ENCODE measurements at places on chromosomes 12 and 14.

DNA sequence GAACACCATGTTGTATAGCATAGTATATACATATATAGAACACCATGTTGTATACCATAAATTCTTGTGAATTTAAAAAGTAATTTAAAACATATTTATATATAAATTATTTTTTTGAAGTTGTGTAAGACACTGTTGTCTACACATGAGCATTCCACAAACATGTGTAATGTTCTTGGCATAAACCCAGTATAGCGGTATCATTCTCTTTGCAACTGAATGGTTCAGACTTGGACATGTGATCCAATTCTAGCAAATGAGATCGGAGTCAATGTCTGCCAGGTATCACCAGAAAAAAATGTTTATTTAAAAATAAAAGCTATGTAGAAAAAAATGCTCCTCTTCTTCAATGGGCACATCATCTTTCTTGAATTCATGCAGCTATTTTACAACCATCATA, 33.9 kb downstream of the CEP290 start:
- DNase-seq, result no peak

DNA sequence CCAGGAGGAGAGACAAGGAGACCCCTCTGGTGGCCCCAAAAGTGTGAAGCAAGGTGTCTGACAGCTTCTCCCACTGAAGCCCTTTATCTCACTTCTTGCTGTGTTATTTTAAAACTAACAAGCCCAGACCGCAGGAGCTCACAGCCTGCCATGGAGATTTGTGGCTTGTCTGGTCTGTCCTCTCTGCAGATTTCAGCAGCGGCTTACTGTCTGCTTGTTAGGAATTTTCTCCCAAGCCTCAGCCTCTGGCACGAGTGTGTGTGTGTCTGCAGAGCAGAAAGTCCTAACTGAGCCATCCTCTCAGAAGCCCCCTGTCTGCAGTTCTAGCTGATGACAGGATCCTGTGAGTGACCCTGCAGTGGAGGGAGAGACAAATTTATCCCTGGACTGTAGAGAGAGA, 87.9 kb upstream of the HSPB8 start:
- DNase-seq, result no peak

- DNase-seq, result no peak
Measured at GRCh38 chr12:75960954-75961661, 70.5 kb downstream of the PHLDA1 start.

DNA sequence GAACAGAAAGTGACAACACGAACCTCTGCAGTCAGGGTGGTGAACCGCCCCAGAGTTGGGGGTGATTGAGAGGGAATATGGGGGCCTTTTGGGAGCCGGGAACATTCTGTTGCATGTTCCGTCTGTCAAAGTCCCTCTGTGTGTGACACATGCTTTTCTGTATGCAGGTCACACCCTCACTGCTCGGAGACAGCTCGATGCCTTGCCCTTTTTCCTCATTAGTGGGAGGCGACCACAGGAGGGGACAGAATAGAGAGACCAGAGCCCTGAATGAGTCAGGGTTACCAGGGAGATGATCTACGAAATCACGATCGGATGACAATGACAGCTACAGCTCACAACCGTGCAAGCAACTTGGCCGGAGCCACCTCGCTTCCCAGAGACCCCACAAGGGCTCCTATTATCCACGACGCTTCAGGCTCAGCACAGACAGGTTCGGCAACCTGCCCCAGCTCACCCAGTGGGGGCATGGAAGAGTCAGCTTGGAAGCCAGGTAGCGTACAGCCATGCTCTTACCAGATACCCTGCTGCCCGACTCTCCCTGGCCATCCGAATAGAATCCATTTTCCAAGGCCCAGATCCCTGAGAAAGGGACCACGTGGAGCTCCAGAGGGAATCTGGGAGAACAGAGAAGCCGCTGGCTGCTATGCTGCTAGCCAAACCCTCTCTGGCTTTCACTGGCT, 38.8 kb downstream of the TESC start:
- no peak for DNase-seq

GRCh38 chr12:102548543-102548942, 68.2 kb upstream of the IGF1 start:
- peak; percentile 11 for DNase-seq

- DNase-seq, result no peak
Measured at GRCh38 chr12:99201906-99202645, 445.5 kb upstream of the GARIN6 start.

GRCh38 chr12:90423965-90424364, 531.0 kb downstream of the CCER1 start:
- DNase-seq, result no peak

GRCh38 chr12:80058586-80058985, 40.8 kb upstream of the OTOGL start:
- DNase-seq, result no peak

- peak; percentile 70 for DNase-seq
Measured at GRCh38 chr12:49369411-49370145, 2.3 kb downstream of the SPATS2 start.

DNA sequence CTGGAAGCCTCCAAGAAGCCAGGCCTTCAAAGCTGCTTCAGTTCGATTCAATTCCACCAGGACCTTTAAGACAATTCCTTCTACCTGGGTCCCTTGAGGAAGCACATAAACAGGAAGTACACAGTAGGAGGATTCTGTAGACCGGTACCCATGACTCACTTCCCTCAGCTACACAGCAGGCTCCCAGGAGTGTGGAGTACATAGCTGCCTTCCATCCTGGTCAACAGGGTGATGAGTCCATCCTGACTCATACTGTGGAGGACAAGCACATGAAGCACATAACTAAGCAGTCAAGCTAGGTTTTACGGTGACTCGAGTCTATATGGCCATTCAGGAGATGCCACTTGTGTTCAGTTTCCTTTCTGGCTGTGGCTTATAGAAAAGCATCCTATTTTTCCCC, 197.6 kb upstream of the RBM19 start:
- no peak for DNase-seq

DNA sequence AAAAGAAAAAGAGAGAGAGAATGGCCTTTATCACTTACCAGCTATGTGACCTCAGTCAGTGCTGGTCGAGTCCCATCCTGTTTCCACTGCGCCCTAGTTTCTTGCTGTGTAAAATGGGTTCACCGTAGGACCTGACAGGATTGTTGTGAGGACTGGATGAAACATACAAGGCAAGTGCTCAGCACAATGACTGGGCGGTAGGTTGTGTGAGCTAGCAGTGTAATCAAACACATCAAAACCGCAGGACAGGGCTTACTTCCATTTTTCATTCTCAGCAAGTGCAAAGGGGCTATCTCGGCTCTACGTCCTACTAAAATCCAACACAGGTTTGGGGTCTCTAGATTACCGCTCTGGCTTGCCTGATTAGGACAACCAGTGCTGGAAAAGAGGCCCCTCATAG, 36.4 kb upstream of the ATXN2 start:
- no peak for DNase-seq

DNA sequence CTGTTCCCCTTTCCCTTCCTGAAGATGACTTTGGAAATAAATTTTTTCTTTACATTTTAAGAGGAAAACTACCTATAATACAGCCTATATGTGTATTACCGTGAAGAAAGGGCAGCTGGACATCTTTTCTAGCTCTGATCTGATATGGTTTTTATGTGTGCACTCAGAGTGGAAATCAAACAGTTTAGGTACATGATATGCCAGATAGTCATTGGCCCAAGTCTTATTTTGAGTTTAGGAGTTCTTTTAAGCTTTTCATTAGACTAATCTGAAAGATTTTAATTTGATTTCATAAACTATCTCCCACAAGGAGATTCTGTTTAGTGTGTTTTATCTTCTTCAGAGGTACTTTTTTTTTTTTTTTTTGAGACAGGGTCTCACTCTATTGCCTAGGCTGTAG, 48.8 kb downstream of the KIAA0586 start:
- no peak for DNase-seq

DNA sequence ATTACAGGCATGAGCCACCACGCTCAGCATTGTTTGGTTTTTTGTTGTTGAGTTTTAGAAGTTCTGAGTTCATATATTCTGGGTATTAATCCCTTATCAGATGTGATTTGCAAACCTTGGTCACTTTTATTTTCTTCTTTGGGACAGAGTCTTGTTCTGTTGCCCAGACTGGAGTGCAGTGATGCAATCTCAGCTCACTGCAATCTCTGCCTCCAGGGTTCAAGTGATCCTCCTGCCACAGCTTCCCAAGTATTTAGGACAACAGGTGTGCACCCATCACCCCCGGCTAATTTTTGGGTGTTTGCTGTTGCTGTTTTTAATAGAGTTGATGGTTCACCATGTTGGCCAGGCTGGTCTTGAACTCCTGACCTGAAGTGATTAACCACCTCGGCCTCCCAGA, 11.8 kb downstream of the USP30 start:
- no peak for DNase-seq

GRCh38 chr14:35368583-35369392, 35.8 kb downstream of the NFKBIA start:
- DNase-seq, result no peak

DNA sequence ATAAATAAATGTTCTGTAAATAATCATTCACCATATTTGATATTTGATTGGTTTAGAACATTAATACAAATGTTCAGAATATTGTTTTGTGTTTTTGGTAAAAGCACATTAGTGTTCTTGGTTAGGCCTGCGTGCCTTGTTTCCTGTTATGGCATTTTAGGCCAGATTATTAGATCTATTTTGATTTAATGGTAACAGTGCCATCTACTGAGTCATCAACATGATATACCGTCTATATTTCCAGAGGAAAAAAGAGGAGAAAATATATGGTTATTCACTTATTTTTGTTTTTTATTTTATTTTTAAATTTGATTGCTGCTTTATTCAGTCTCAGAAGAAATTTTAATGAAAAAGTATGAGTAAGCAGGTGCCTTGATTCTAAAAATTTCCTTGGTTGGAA, 60.3 kb downstream of the GPHN start:
- no peak for DNase-seq

GRCh38 chr14:20412411-20412810, 890 bp downstream of the TEP1 start:
- peak; percentile 38 for DNase-seq

GRCh38 chr14:101174522-101174838, 271.0 kb upstream of the RTL1 start:
- no peak for DNase-seq

- no peak for DNase-seq
Measured at GRCh38 chr14:58782011-58782410, 144.2 kb downstream of the DACT1 start.

DNA sequence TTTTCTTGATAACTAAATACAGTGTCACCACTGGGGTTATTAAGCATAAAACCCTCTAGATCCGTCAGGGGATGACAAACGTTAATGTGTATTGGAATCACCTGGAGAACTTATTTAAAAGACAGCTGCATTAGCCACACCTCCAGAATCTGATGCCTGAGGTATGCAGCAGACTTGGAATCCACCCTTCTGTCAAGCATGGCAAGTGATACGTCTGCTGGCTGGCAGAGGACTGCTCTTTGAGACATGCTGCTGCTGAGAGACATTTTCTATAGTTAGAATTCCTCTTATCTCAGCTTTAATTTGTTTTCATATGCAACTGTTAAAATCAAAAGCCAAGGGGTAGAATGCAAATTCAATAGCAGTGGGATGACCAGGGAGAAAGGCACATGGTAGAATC, 496.3 kb downstream of the NELL2 start:
- no peak for DNase-seq

GRCh38 chr12:117148642-117149041, 41.6 kb downstream of the FBXO21 start:
- no peak for DNase-seq

DNA sequence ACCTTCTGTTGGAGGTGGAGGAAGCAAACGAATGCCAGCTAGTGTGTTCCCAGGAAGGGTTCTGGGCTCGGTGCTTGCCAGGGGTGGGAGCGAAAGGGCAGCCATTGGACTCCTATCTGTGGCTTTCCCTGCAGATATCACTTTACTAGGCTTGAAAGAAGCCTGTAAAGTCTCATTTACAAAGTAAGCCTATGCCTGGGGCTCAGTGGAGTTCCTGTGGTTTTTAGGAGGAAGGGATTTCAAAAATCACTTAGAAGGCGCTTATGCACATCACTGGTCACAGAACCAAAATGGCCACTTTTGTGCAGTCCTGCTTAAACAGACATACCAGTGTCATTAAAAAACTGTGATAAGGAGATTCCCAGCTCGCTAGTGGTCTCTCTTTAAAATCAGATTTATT, 22.7 kb downstream of the CLMN start:
- DNase-seq, result no peak

- no peak for DNase-seq
Measured at GRCh38 chr12:13186302-13186701, 10.2 kb upstream of the EMP1 start.

- no peak for DNase-seq
Measured at GRCh38 chr14:97710726-97711125, 913.5 kb downstream of the VRK1 start.

- no peak for DNase-seq
Measured at GRCh38 chr12:105239304-105239703, 3.3 kb upstream of the APPL2 start.

DNA sequence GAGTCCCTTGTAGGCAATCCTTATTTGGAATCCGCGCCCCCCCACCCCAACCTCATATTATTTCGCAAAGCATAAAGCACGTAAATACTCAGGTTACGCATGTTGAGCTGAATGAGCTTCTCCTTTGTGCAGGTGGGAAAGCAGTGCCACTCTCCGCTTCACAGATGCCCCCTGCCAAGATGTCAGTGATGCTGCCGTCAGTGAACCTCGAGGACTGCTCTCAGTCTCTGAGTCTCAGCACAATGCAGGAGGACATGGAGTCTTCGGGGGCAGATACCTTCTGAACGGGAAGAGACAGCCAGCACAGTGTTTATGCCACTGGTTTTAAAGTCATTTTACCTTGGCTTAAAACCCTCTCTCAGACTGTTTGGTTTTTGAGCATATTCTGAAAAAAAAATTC, 90.1 kb upstream of the DACT1 start:
- no peak for DNase-seq

DNA sequence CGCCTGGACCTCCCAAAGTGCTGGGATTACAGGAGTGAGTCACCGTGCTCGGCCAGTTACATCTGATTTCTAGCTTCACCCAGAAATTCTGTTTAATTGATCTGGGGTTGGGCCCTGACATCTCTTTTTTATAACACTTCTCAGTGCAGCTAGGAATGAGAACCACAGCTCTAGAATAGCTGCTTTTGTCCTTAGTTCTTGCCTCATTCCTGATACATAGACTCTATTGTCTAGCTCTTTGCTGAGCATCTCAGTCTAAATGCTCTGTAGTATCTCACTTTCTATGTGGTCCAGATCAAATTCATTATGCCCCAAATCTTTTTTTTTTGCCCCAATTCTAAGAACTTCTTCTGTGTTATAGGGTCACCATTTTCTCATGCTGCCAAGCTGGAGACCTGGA, 29.9 kb upstream of the FUT8 start:
- no peak for DNase-seq

GRCh38 chr14:51715742-51716141, 64.0 kb downstream of the FRMD6 start:
- DNase-seq, result no peak

GRCh38 chr12:107318806-107319532, 225.6 kb upstream of the CRY1 start:
- peak; percentile 44 for DNase-seq

DNA sequence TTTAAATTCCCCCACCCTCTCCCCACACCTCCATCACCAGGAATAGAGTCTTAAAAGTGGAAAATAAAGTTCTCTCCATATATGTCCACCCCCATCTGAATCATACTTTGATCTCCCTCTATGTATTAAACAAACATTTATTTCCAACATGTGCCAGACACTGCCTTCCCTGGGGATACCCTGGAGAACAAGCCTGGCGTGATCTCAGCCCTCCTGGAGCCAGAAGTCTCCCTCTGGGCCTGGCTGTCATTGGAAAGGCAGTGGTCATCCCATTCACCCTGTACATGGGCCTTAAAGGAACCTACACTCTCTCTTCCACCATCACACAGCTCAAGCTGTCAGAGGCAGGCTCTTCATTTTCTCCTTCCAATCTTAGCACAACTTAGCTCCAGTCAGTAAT, 143.6 kb downstream of the EMP1 start:
- DNase-seq, result no peak

Measured in KBM-7 (cell line).